ENCODE measurements at places on chromosomes 4 and X.
A peak's percentile ranks its signal among the peaks of the same experiment; 100 is the strongest.

DNA sequence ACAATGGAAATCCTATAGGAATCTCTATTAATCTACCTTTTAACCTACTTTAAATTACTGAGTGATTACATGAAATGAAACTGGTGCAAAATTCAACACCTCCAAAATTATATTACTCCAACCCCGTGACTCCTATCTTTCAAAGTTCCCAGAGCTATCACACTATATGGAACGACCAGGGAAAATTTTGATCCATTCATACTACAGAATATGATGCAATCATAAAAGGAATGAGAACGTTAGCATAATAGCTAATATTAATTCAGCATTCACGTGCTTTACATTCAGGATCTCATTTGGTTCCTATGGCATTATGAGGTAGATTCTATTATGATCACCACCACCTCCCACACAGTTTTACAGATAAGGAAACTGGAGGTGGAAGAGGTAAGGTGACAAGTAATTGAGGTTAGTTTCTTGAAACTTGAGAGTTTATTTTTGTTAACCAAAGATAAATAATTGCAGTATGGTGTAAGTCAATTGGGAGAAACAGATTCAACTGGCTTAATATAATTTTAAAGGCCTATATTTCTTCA lies 29.4 kb upstream of the INTS6L start:
- DNase-seq = no peak

DNA sequence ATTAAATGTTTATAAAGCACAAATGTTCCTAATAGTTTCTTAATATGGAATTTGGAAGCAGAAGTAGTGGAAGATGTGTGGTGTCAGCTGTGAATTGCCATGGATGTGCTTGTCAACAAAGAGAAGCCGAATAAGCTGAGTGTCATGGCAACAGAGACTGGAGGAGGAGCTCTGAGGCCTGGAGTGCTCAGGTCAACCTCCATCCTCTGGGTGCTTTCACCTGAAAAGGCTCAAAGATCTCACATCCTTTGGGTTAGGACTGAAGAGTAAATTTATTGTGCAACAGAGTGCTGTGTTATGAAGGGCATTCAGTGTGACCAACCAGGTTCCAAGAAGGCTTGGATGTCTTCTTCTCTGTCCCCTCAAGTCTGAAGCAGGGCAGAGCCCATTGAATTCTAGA lies 18.7 kb downstream of the SGMS2 start:
- no peak for DNase-seq

GRCh38 chrX:50448565-50448964 lies 22.1 kb downstream of the DGKK start:
- DNase-seq = no peak

- DNase-seq = no peak
Measured at GRCh38 chr4:30757357-30757756, 37.2 kb downstream of the PCDH7 start.

DNA sequence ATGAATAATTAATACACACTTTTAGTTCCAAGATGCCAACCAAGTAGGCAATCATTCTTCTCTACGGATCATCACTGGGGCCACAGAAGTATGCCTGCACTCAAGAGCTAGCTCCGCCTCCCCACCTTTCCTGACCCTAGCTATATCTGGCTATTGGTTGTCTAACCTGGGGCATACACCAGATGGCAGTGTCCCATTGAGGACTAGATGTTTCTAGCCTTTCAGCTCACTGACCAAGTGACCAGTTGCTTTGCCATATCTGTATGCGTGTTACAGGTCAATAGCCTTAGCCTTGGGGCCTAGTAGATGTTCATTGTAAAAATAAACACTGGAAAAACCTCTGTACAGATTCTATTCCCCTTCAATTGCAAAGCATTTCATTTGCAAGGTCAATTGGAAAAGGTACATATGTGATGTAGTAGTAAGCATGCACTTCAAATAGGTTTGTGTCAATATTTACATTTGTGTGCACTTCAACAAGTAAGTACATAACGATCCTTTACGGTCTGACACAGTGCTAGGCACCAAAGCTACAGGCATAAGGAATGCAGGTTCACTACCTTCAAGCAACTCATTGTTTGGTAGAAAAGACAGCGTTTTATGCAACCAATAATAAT lies 521.7 kb downstream of the PPARGC1A start:
- DNase-seq = no peak

- DNase-seq = no peak
Measured at GRCh38 chr4:78622253-78622979, 70.8 kb downstream of the ANXA3 start.

DNA sequence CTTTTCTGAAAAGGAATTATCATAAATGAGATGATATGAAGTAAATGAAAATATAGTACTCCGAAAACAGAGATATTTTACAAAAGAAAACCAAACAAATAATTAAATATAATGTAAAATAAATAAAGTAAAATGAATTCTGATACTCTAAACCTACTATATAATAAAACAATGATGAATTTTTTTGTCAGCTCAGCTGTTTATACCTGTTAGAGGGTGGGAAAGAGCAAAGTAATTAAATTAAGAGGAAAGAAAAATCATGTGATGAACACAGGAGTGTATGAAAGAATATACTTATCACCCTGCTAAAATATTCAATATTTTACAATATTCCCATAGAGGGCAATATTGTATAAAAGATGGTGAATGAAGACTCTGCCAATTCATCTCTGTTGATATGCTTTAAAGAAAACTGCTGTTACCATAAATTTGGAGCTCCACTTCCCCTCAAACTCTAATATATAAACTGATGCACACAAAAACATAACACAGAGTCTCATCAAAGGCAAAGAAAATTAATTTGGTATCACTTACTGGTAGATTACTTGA lies 6.5 kb upstream of the NDST4 start:
- DNase-seq = peak; percentile 20

DNA sequence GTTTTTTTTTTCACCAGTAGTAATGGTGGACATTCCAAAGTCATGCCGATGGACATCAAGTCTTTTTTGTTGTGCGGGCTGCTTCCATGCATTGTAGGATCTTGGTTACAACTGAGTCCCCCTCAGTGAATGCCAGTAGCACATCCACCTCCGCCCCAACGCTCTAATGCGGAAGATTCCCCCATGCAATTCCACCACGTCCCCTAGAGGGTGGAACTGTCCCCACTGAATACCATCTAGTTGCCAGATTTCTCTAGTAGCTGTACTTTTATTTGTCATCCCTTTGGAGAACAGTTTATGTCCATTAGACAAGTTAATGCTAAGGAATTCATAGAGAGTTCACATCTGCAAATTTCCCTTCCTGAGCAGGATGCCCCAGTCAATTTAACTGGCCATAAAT lies 6.7 kb downstream of the SHISA3 start:
- DNase-seq = no peak

All from NCI-H2081 treated with DMSO at 0.1 percent for 48 hours (cell line).